ENCODE measurements at places on chromosomes 4 and X. TPM values are rescaled to one million over a fixed set of nuclear protein-coding genes. Genes with fewer than 3 reads are reported as not detected.

GRCh38 chr4:145097331-145097820, 620 bp downstream of the ANAPC10 start:
- H3K36me3 ChIP-seq = peaks cover 6% of the 10 kb centered on the region
- no peak for DNase-seq
- peak overlapping the region; percentile 98 for H3K4me3 ChIP-seq
- peaks cover 9% of the 10 kb centered on the region for H3K4me1 ChIP-seq

GRCh38 chrX:101383679-101384205, 2.2 kb downstream of the BTK start:
- H3K27me3 ChIP-seq = peaks cover 3% of the 10 kb centered on the region
- H3K4me1 ChIP-seq = no peaks in the 10 kb centered on the region
- no peak for DNase-seq
- no peaks in the 10 kb centered on the region for H3K36me3 ChIP-seq
- no peak overlapping the region for H3K27ac ChIP-seq

GRCh38 chr4:123741906-123742305, 345.3 kb downstream of the SPRY1 start:
- H3K4me1 ChIP-seq = no peaks in the 10 kb centered on the region
- H3K4me3 ChIP-seq = no peak overlapping the region
- DNase-seq = no peak
- peaks cover 1% of the 10 kb centered on the region for H3K27me3 ChIP-seq
- no peaks in the 10 kb centered on the region for H3K36me3 ChIP-seq
- no peak overlapping the region for H3K27ac ChIP-seq

DNA sequence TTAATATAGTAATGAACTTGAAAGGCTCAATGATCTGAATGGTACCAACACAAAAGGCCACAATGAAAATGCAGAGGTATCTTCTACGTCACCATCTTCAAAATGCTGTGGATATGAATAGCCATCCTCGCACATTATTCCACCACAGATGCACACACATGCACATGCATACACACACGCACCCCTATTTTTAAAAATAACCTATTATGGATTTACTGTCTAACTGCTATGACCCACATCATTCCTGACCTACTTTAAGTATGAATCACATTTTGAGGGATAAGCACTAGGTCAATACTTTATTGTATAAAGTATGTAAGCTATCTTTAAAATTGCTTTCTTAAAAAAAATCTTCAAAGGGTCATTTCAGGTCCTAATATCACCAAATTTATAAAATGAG, 24.4 kb upstream of the CORIN start:
- no peak overlapping the region for H3K4me3 ChIP-seq
- H3K4me1 ChIP-seq = no peaks in the 10 kb centered on the region
- no peak for DNase-seq
- peaks cover 2% of the 10 kb centered on the region for H3K27me3 ChIP-seq
- H3K27ac ChIP-seq = no peak overlapping the region

- no peak overlapping the region for H3K4me3 ChIP-seq
- no peaks in the 10 kb centered on the region for H3K36me3 ChIP-seq
- H3K27ac ChIP-seq = no peak overlapping the region
- H3K4me1 ChIP-seq = no peaks in the 10 kb centered on the region
Measured at GRCh38 chr4:153780876-153781275, 8.0 kb downstream of the SFRP2 start.

DNA sequence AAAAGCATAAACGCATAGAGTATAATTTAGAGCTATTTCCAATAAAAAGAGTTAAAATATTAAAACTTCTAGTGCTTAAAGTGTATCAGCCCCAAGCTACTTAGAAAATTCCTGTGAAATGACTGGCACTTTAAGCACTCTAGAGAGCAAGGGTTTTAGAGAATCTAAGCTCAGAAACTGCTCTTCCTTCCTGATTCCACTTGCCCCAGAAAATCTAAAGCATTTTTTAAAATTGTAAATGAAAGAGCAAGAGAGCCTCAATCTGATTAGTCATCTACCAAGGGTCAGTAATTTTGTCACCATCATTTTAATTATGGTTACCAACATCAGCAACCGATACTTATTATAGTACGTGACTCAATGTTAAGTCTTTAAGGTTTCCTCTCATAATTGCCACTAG, 25.0 kb downstream of the CTPS2 start:
- no peaks in the 10 kb centered on the region for H3K4me1 ChIP-seq
- H3K27me3 ChIP-seq = no peaks in the 10 kb centered on the region
- DNase-seq = no peak
- no peak overlapping the region for H3K27ac ChIP-seq
- no peak overlapping the region for H3K4me3 ChIP-seq

DNA sequence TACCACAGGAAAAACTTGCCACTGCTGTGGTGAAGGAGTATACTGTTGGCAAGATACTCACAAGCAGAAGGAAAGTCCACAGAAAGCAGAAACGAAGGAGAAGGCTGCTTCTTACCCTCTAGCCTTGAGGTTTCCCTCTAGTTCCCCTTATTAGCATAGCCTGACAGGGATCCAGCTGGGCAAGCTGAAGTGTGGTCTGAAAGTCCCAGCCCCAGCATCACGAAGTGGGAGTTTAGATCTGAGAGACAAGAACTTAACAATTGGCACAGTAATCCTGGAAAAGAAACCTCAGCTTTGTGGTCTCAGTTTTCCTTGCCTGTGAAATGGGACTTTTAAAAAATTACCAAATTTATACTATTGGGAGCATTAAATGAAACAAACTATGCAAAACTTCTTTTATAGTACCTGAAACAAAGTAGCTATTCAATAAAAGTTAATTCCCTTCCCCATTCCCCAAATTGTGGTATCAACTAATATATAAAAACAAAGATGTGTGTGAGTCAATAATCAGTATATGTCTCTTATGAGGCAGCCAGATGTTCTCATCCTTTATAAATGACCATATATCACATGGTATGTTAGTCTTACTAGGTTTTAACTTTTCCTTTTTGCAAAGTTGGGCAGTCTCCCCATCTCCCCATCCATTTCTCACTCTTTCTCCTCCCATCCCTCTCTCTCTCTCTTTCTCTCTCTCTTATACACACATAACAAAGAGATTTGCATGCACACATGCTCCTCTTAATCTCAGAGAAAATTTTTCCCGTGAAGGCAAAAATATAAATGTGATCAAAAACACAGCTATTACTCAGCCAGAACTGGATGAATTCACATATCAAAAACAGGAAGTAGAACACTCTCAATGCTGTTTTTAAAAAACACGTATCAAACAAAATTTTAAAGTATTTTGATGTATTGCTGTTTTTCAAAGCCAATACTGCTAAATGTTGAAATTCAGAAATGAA, 57.8 kb downstream of the SCFD2 start:
- H3K4me3 ChIP-seq = no peak overlapping the region
- no peaks in the 10 kb centered on the region for H3K27me3 ChIP-seq
- no peak for DNase-seq

- peaks cover 12% of the 10 kb centered on the region for H3K27me3 ChIP-seq
- DNase-seq = no peak
- peak overlapping the region; percentile 28 for H3K27ac ChIP-seq
- H3K36me3 ChIP-seq = no peaks in the 10 kb centered on the region
- peaks cover 13% of the 10 kb centered on the region for H3K4me1 ChIP-seq
Measured at GRCh38 chr4:1713003-1713851, 1.1 kb upstream of the SLBP start.

- peaks cover 9% of the 10 kb centered on the region for H3K4me1 ChIP-seq
- no peaks in the 10 kb centered on the region for H3K36me3 ChIP-seq
- H3K27ac ChIP-seq = no peak overlapping the region
- no peak for DNase-seq
- H3K27me3 ChIP-seq = peaks cover 1% of the 10 kb centered on the region
- no peak overlapping the region for H3K4me3 ChIP-seq
Measured at GRCh38 chr4:4690854-4691253, 149.0 kb upstream of the STX18 start.

- peaks cover 21% of the 10 kb centered on the region for H3K4me1 ChIP-seq
- peak overlapping the region; percentile 86 for H3K4me3 ChIP-seq
- H3K27ac ChIP-seq = peak overlapping the region; percentile 48
- no peak for DNase-seq
Measured at GRCh38 chr4:15006416-15007024, 4.2 kb downstream of the CPEB2 start.

GRCh38 chr4:110959041-110959643, 336.3 kb upstream of the PITX2 start:
- no peaks in the 10 kb centered on the region for H3K4me1 ChIP-seq
- H3K27ac ChIP-seq = no peak overlapping the region
- no peak for DNase-seq
- H3K27me3 ChIP-seq = no peaks in the 10 kb centered on the region
- no peaks in the 10 kb centered on the region for H3K36me3 ChIP-seq

- DNase-seq = no peak
- H3K27ac ChIP-seq = no peak within 1 kb of the TSS
- no peak within 1 kb of the TSS for H3K4me3 ChIP-seq
- no peaks in the 10 kb centered on the region for H3K27me3 ChIP-seq
- H3K36me3 ChIP-seq = peaks cover 4% of the 10 kb centered on the region
Measured at GRCh38 chr4:99816545-99817308, at the start of gene DAPP1. Gene DAPP1, plus strand, starts transcription at chr4:99816827. Its CDS starts 87 bp downstream, at chr4:99816914.

DNA sequence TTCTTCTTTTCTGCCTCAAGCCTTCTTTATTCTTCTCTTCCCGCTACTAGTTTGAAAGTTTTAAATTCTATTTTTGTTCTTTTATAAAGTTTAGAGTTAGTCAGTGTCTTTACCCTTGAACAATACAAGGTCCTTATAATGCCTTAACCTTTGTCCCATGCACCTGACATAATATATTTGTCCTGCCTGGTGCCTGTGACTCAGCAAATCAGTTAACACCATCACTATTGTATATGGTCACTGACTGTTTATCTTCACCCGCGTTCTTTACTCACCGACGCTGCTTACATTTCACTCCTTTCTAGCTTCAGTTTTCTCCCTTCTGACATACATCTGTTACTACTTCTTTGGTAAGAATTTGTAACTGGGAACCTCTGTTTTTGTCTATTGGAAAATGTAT, 5.7 kb downstream of the SMIM20 start:
- peaks cover 5% of the 10 kb centered on the region for H3K4me1 ChIP-seq
- DNase-seq = no peak
- no peak overlapping the region for H3K4me3 ChIP-seq
- peaks cover 2% of the 10 kb centered on the region for H3K27me3 ChIP-seq
- H3K36me3 ChIP-seq = no peaks in the 10 kb centered on the region
- H3K27ac ChIP-seq = no peak overlapping the region

DNA sequence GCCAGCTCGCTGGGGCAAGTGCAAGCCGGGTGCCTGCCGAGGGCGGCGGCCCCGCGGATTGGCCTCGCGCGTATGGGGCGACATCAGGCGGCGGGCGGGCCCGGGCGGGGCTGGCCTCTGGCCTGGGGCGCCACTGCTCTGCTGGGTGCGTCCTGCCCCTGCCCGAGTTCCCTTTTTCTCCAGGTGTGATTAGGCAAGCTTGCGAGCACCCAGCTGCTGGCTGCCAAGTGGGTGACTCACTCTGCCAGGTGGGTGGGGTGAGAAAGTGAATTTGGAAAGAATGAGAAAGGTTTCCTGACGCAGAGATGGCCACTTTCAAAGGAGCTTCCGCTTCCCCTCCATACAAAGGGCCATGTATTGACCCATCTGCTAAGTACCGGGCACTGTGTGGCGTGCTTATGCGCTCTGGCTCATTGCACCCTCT, 32.5 kb downstream of the FGFBP1 start:
- H3K36me3 ChIP-seq = peaks cover 9% of the 10 kb centered on the region
- DNase-seq = no peak
- no peak overlapping the region for H3K27ac ChIP-seq
- peaks cover 3% of the 10 kb centered on the region for H3K27me3 ChIP-seq
- H3K4me3 ChIP-seq = no peak overlapping the region
- H3K4me1 ChIP-seq = peaks cover 2% of the 10 kb centered on the region

DNA sequence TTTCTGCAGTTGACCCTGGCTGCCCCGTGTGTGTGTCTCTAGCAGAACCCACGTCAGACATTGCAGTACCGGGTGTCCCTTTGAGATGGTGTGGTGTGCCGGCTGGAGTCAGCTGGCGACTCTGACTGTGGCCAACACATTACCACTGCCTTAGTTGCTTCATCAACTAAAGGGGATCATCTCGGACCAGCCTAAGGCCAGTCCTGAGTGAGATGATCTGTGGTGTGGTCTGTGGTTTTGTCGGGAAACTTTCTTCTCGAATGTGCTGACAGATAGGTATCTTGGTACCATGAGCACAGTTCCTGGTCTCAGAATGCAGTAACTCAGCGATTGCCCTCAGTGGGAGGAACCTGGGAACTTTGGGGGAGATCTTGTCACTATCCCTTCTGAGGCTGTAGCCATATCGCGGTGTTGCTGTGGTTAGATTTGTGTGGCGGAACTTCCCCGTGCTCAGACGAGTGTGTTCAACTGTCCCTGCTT, 15.8 kb downstream of the TBC1D14 start:
- no peak overlapping the region for H3K27ac ChIP-seq
- H3K4me3 ChIP-seq = no peak overlapping the region
- peaks cover 38% of the 10 kb centered on the region for H3K4me1 ChIP-seq
- H3K27me3 ChIP-seq = peaks cover 3% of the 10 kb centered on the region
- DNase-seq = no peak
- peaks cover 5% of the 10 kb centered on the region for H3K36me3 ChIP-seq

GRCh38 chr4:160299608-160300007, 1196.7 kb downstream of the RAPGEF2 start:
- DNase-seq = no peak
- no peaks in the 10 kb centered on the region for H3K27me3 ChIP-seq
- no peak overlapping the region for H3K27ac ChIP-seq
- no peak overlapping the region for H3K4me3 ChIP-seq
- no peaks in the 10 kb centered on the region for H3K36me3 ChIP-seq
- H3K4me1 ChIP-seq = no peaks in the 10 kb centered on the region

- H3K36me3 ChIP-seq = no peaks in the 10 kb centered on the region
- DNase-seq = no peak
- H3K4me1 ChIP-seq = peaks cover 9% of the 10 kb centered on the region
- no peak overlapping the region for H3K27ac ChIP-seq
- no peaks in the 10 kb centered on the region for H3K27me3 ChIP-seq
Measured at GRCh38 chr4:156193800-156194199, 240.1 kb upstream of the CTSO start.

DNA sequence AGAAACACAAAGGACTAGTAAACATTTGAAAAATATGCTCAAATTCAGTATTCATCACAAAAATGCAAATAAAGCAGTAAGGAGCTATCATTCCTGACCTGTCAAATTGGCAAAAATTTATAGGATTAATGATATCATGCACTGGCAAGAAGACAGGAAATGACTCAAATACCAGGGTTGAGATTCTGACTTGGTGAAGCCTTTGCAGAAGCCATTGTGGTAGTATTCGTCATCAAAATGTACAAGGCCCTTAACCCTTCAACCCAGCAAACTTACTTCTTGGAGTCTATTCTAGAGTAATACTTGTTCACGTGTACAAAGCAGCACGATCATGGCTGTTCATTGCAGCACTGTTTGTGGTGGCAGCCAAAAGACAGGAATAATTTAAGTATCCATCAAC, 132.4 kb downstream of the ENOX2 start:
- H3K4me1 ChIP-seq = no peaks in the 10 kb centered on the region
- no peak for DNase-seq
- H3K27ac ChIP-seq = no peak overlapping the region
- H3K4me3 ChIP-seq = no peak overlapping the region
- peaks cover 2% of the 10 kb centered on the region for H3K27me3 ChIP-seq
- H3K36me3 ChIP-seq = no peaks in the 10 kb centered on the region

Gene CXCL10
- not detected for total RNA-seq

Gene CENPVL1
- not detected for total RNA-seq

Gene VCX3A
- not detected for total RNA-seq

Gene TMEM154
- 0.22 TPM for total RNA-seq

Gene NLRP2B
- not detected for total RNA-seq

Gene SULT1E1
- total RNA-seq = not detected

Gene UGT2B17
- not detected for total RNA-seq

Gene FREM3
- not detected for total RNA-seq

Gene PDE6B
- 2.3 TPM for total RNA-seq

Gene GPR143
- total RNA-seq = not detected

All from glutamatergic neuron (in vitro differentiated cells).